Pancreas (tissue), 10 donors: ENCODE measurements at places on chromosomes 6 and 20.

- DNase-seq = no peak
Observed at GRCh38 chr6:15263780-15264374, 18.0 kb downstream of the JARID2 start.

- DNase-seq = no peak
Observed at GRCh38 chr20:58078741-58079522, 149.5 kb downstream of the ANKRD60 start.

GRCh38 chr20:13274275-13274861 lies 53.3 kb downstream of the ISM1 start:
- no peak for DNase-seq

DNA sequence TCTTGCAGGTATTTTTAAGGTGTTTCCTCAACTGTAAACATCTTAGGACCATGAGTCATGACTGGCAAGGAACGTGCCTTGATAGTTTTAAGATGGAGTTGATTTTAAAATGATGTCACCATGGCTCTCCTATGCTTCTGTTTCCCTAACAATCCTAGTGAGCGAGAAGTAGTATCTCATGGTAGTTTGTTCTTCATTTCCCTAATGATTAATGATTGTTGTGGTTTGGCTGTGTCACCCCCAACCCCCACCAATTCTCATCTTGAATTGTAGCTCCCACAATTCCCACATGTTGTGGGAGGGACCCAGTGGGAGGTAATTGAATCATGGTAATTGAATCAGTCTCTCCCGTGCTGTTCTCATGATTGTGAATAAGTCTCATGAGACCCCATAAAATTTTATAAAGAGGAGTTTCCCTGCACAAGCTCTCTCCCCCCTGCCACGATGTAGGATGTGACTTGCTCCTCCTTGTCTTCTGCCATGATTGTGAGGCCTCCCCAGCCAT lies 16.8 kb upstream of the BNIP5 start:
- no peak for DNase-seq

GRCh38 chr20:57267158-57267821 lies 849 bp upstream of the BMP7 start:
- DNase-seq = no peak
